ENCODE measurements at places on chromosomes 12 and 14.

DNA sequence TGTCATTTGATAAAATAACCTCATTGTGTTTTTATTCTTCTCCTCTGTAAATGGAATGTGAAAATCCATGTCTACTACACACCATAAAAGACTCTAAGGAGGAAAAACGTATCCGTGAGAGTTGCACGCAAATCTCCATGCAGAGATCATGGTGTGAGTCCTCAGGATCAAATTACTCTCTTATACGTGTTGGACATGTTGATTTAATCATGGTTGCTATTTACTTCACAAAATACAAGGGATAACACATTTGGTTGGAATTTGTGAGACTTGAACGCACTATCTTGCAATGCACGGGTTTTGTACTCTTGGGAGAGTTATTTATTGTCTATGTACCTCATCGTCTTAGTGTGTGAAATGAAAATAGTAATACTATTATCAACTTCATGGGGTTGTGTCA lies 128.0 kb upstream of the RASSF8 start:
- DNase-seq, result no peak

DNA sequence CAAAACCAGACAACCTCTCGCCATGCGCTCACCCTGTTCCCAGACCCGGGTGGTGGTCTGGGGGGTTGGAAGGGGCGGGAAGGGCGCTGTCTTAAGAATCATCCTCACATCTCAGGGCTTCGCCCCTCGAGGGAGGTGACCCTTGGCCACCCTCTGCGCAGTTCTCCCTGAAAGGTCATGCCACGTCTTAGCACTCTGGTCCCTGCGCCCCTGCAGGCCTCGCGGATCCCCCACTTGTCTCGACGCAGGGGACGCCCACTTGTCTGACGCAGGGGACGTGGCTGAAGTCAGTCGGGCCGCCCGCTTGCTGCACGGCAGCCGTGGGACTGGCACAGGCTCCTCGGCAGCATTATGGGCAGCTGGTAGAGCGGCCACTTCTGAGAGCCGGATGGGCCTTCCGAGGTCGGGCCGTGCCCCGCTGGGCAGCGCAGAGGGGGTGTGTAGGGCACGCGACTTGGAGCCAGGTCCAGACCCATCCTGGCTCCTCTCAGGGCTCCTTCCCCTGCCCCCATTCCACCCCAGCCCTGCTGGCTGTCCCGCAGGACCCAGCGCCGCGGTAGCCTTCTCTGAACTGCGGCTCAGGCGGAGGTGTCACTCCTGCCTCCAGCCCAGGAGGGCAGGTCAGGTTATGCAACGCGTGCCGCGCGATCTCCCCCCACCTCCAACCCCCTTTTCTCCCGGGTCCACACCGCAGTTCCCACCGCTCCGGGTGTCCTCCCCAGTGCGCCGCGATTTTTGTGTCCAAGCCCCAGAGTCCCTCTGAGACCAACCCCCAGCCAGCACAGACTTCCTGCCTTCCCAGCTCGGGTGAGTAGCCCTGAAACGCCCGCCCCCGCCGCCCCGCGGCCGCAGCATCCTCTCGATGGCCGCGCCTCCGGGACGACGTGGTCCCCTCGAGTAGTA lies 40.9 kb upstream of the CAPRIN2 start:
- no peak for DNase-seq

DNA sequence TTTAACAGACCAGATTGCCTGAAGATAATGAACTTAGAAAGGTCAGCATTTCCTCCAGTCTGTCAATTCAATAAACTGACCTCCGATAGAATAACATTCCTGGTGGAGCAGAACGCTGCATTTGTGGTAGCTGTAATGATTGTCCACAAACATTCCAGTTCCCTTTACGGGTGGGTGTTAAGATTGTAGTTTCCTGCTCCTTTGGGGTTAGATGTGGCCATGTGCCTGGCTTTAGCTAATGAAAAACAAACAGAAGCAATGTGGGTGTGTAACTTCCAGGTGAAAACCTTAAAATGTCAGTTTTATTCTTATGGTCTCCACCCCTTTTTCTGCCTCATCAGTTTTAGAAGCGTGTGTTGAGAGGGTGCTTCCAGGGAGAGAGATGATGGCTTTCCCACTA lies 217.3 kb upstream of the CRY1 start:
- no peak for DNase-seq

- peak; percentile 31 for DNase-seq
Observed at GRCh38 chr14:74913986-74914573, 9.0 kb downstream of the RPS6KL1 start.

GRCh38 chr14:102389246-102389645 lies 26.5 kb downstream of the TECPR2 start:
- no peak for DNase-seq

GRCh38 chr12:62098132-62098531 lies 162.1 kb upstream of the USP15 start:
- DNase-seq, result no peak

DNA sequence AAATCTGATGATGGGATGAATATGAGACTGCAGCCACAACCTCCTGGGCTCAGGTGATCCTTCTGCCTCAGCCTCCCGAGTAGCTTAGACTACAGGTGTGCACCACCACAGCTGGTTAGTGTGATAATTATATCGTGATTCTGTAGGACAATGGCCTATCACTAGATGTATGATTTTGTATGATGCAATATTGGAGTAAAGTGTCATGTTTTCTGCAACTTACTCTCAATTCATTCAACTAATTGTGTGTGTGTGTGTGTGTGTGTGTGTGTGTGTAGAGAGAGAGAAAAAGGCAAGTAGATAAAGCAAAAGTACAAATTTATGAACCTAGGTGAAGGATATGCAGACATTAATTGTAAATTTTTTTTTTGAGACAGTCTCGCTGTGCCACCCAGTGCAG lies 10.7 kb downstream of the RAD52 start:
- DNase-seq, result no peak

Data from NCI-H2171 treated with DMSO at 0.1 percent for 48 hours (cell line).